GM12864 (cell line): ENCODE measurements at places on chromosomes 11 and 22.

- no peak for DNase-seq
Observed at GRCh38 chr11:62627713-62628112, 5.9 kb upstream of the B3GAT3 start.

DNA sequence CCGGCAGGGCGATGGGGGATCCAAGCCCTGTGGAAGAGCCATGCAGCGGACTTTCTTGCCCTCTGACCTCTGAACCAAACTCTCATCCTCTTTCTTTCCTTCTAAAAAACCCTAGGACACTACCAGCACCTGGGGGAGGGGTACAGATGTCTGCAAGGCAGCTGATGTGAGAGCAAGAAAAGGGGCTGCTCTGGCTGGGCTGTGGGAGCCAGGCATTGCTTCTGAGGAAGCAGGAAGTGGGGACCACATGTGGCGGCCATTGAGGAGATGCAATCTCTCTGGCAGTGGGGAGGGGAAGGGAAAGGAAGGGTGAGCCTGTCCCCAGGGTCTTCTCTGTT, 36.0 kb downstream of the FAM83F start:
- no peak for DNase-seq

- no peak for DNase-seq
Observed at GRCh38 chr11:61923166-61924063, 6.0 kb upstream of the RAB3IL1 start.

GRCh38 chr11:121112498-121113455, 11.7 kb downstream of the TECTA start:
- DNase-seq: no peak

DNA sequence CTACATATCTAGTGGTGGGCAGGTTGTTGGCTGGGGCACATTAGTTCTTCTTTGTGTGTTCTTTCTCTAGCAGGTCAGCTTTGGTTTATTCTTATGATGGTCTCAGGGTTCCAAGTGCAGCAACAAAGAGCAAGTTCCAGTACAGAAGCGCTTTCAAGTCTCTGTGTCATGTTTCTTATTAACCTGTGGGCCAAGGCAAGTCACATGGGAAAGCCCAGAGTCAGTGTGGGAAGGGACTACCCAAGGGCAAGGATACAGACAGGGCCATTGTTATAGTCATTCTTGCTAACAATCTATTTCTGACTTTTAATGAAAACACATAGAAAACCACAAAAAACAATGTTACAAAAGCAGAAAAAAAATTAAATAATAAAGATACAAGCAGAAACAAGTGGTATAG, 754.6 kb downstream of the TBC1D22A start:
- no peak for DNase-seq

DNA sequence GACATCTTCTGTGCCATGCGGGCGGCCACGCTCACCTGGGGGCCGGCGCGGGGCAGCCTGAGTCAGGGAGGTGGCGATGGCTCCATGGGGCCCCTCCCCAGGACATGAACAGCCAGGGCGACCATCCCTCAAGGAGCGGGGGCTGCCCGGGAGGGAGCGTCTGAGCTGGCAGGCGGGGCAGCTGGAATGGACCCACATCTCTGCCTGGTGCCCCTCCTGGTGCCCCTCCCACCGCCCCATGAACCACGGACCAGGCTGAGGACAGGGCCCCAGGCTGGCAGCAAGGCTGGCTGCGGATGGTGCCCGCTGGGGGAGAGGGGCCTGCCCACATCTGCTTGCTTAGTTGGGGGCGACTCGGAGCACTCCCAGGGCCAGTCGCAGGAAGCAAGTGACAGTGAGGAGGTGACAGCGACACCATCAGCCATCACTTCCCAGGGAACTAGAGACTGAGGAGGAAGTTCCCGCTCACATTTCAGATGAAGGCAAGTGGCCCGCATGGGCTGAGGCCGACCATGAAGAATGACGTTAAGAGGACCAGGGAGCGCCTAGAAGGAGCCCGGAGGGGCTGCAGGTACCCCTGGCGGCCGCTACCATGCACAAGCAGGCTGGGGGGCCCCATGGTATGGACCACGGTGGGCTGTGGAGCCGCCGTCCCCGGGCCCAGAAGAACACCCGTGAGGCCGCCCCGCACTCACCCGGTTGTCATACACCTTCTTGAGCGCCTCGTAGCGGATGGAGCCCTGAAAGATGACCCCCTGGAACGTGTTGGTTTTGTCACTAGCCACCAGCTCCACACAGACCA, 37.3 kb downstream of the KIAA0930 start:
- no peak for DNase-seq

GRCh38 chr11:96567667-96568066, 177.9 kb downstream of the JRKL start:
- no peak for DNase-seq

DNA sequence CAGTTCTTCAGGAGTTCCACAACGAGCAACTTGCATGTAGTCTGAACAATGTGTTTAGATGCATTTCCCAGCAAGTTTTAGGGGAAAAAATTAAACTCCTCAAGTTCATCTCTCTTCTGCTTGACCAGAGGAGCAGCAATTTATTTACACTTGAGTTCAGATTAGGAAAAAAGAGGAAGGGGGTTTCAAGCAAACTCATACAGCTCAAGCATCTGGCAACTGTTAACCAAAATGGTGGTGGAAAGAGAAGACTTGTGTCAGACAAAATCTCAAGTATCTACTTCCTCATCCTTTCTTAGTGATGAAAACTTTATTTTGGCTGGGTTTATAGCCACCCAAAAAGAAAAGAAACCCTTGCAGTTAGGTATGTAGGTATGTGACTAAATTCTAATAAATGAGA, 29.1 kb upstream of the PICALM start:
- no peak for DNase-seq

DNA sequence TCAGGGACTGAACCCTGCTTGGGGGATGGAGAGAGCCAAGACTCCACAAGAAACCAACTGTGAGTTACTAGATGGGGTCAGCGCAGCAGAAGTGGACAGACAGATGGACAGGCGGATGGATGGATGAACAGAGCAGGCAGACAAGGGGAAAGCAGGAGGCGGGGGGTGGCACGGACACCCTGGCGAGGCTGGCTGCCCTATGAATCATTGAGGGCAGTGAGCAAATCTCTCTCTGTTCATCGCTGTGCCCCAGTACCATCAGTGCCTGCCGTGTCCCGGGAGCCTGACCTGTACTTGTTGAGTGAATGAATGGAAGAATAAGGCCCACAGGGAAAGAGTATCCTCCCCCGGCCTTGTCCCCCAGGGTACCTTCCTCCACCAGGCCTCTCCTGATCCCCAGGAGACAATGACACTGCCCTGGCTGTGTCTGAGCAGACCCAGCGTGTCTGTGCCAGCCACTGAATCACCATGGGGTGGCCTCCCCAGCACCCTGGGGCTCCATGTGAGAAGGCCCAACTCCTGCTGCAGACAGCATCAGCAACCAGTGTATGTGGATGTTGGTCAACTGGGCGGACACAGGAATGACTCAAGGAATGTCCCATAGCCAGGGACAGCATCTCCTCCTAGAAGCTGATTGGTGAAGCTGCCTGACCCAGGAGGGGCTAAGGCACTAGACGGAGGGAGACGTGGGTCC, 5.1 kb upstream of the KLHL35 start:
- DNase-seq: no peak

DNA sequence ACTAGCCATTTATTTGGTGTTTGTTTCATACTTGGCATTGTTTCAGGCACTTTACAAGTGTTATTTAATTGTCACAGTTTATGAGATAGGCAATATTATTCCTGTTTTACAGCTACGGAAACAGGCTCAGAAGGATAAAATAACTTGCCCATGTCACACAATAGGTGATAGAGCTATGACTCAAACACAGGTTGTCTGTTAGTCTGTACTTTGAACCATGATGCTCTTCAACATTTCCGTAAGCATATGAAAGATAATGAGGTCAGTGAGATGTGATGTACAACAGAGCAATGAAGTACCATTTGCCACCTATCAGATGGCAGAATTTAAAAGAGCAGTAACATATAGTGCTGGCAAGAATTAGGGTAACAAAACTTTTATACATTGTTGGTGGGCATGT, 15.3 kb downstream of the TUG1 start:
- no peak for DNase-seq

DNA sequence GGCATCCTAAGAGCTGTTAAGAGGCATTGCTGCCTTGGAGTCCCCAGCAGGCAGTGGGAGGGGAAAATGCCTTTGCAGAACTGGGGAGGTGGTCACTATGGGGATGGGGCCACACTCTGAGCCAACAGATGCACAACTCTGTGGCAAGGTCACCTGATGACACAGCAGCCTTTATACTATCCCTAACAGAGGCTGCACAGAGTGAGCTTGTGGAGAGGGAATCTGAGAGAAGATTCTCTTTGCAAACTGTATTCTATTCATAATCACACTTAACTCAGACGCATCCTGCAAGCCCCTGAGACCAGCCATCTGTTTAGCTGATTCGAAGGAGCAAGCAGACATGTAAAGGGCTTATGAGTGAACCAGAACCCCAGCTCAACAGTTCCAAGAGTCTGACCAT, 49.0 kb upstream of the TTC12 start:
- DNase-seq: no peak
